ENCODE measurements at places on chromosomes 4 and X.

DNA sequence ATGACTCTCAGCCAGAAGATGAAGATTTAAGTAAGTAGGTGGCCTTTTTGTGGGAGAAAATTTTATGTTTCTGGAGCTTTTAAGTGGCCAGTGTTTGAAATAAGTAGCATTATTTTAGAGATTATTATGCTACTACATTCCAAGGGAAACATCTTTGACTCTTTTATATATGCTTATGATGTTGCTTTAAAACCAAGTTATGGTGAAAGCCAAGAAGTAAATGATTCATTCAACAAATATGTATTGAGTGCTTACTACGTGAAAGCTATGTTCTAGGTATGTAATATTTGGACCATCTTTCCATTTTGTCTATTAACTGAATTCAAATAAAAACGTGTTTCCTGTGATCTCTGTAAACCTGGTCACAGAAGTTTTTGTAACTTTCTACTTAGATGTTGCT lies 58.3 kb downstream of the ZFX start:
- no peak for DNase-seq

DNA sequence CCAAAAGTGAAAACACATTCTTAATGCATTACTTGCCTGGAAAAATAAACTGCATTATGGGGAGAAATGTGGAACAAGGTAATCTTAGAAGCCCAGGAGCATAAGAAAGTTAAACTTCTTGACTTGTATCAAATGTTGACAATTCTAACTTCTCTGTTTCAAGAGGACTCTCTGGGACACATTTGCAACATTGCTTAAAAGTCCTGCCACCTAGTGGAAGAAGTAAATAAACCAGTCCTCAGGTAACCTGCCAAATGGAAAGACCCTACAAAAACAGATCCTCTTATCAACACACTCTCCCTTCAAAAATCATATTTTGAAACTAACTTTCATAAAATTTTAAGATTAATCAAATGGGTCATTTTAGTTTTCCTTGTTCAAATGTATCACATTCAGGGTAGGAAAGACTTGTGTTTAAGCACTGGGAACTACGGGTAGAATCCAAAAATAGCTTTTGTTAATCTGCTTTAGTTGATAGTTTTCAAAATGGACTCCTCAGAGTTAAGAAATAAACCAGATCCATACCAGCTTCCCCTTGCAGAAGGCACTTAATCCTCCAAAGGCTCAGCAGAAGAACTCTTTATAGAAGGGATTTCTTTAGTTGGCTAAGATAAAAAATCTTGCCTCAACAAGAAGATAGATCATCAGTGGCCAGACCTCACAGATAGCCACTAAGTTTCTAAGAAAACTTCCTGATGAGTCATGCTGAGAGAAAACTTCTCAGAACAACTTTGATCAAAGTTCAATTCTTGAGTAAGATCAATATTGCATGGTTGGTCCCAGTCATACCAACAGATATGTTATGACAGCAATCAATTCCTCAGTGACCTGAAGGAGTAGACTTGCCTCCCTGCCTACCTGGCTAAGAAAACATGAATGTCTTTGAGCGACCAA lies 141.7 kb downstream of the HHIP start:
- no peak for DNase-seq

GRCh38 chr4:37645736-37646135 lies 40.4 kb downstream of the RELL1 start:
- DNase-seq: no peak

- no peak for DNase-seq
Observed at GRCh38 chrX:104282166-104282725, 27.5 kb upstream of the ESX1 start.

DNA sequence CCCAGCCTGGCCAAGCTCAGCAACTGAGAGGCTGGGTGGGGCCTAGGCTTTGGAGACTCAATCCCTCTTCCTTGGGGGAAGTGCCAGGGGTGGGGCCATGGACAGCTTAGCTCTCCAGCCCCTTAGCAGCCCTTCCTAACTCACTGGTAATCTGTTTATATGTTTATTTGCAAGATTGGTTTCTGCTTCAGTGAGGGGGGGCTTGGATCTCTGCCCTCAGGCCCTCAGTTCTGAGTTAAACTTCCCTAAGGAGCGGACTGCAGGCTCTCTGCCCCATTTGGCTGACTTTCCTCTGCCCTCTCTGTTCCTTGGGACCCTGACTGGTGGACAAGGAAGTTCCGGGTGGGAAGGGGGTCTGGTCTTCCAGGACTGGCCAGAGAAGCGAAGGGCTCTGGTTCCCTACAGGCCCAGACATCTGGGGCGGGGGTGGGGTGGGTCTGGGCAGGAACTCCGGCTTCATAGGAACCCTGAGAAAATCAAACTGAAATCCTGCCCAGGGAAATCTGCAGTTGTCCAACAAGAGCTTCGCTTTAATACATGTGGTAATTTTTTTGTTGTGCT lies 51.4 kb downstream of the NALF2 start:
- no peak for DNase-seq

- DNase-seq: no peak
Observed at GRCh38 chr4:133186845-133187244, 37.8 kb downstream of the PCDH10 start.

- no peak for DNase-seq
Observed at GRCh38 chr4:20944451-20944850, 244.2 kb downstream of the PACRGL start.

DNA sequence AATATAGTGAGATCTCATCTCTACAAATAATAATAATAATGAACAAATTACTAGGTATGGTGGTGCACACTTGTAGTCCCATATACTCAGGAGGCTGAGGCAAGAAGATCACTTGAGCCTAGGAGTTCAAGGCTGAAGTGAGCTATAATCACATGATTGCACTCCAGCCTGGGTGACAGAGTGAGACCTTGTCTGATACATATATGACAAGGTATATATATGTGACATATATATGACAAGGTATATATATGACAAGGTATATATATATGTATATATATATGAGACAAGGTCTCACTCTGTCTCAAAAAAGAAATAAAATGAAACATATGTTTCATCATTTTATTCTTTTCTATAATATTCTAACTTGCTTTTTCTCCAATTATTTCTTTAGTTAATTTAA lies 278.1 kb upstream of the TET2 start:
- DNase-seq: no peak

DNA sequence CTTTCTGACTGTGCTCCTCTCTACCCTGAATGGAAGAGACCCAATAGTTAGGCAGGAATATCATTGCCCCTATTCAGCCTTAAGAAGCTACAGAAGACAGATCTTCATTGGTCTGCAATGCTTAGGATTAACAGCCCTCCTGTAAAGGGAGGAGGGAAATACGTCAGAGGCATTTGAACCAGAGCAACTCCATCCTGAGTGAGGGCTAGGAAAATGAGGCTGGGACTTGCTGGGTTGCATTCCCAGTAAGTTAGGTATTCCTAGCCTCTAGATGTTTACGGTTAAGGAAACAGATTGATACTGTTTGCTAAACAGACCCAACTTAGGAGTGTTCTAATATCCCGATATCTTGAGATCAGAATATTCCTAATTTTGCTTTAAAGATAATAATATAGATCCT lies 63.5 kb downstream of the PCDH18 start:
- no peak for DNase-seq

DNA sequence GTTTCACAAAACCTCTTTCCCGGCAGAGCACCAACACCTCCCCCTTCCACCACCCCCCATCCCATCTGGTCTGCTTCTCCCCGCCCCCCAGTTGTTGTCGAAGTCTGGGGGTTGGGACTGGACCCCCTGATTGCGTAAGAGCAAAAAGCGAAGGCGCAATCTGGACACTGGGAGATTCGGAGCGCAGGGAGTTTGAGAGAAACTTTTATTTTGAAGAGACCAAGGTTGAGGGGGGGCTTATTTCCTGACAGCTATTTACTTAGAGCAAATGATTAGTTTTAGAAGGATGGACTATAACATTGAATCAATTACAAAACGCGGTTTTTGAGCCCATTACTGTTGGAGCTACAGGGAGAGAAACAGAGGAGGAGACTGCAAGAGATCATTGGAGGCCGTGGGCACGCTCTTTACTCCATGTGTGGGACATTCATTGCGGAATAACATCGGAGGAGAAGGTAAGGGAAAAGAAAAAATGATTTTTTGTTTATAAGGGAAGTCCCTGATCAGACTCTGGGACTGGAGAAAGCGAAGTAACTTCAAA lies at the start of gene PDGFRA:
Gene PDGFRA (plus strand): TSS at position 333 of the 541 bp plus-strand sequence. CDS start 29,476 bp downstream, outside the sequence.
- DNase-seq: no peak

- no peak for DNase-seq
Observed at GRCh38 chr4:23728393-23728792, 161.5 kb downstream of the PPARGC1A start.

DNA sequence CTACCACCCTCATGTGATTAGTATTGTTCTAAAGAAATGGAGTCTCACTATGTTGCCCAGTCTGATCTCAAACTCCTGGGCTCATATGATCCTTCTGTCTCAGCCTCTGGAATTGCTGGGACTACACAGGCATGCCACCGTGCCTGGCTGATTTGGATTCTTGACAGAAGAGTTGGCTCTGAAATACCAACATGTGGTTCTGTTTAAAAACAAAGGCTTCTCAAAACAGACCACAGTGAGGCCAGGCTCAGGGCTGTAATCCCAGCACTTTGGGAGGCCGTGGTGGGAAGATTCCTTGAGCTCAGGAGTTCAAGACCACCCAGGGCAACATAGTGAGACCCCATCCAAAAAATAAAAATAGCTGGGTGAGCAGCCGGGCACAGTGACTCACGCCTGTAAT lies 126.7 kb downstream of the DHRSX start:
- no peak for DNase-seq

DNA sequence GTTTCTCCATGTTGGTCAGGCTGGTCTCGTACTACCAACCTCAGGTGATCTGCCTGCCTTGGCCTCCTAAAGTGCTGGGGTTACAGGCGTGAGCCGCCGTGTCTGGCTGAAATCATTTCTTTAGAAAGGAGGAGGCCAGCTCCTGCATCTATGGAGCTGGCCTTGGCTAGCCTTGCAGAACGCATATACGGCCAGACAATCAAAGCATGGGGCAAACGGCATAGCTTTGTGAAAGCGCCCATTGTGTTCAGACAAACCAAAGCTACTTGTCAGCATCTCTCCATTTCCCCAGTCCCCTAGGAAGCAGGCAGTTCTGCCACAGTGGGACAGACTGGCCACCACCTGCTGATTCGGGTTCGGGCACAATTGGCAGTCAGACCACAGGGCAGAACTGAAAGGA lies 48.9 kb upstream of the IQSEC2 start:
- DNase-seq: no peak

DNA sequence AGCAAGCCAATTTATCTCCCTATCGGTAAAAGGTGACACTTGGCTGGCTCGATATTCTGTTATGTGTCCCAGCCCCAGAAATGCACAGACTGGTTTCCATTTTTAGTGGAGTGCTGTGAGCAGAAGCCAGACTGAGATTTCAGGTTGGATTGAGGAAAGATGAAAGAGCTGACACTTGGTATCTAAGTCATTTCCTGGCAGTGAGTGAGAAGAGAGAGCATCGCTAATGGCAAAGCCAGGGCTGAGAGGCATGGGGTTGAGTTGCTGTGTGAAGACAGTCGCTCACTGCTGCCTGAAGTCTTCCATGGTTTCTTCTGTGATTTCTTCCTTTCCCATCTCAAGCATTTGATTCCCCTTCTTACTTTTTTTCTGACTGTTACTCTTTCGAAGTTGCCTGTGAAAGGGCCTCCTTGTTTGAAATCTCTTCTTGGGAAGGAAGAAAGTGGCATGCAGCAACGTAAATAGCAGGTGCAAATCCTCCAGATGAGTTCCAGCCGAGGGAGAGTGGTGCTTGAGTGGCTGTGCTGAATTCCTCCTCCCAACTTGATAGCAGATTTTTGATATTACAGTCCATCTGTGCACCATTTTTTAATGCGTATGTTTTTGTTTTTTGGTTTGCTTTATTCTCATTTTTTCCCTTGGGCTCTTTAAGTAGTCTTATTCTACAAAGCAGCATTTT lies 109.2 kb upstream of the LIMCH1 start:
- no peak for DNase-seq

DNA sequence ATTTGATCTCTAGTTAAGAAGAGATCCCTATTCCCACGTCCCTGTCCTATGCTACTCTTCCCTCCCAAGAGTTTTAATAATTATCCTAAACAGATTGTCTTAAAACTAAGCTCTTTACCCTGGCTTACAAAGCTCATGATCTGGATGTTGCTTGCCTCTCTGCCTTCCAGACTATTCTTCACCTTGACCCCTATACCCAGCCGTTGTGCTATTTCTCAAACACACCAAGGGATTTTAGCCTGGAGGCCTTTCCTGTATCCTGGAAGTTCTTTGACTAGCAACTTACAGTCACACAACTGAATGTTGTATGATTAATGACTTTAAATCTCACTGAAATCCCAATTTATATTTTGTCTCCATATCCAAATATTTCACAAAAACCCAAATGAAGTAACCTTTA lies 314.9 kb downstream of the ADGRL3 start:
- DNase-seq: no peak

DNA sequence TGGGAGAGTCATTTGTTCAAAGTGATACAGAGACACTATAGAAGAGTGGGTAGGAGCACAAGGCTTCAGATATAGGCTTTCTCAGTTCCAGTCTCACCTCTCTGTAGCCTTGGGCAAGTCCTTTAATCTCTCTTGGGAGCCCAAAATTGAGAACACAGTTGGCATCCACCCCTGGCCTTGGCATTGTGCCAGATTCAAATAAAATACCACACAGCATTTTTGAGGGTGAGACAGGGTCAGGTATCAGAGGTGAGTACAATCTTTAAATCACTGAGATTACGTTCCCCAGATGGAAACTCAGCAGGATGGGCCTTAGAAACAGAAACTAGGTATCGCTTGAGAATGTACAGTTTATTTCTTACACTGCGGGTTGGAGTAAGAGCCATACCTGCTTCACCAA lies 25.2 kb upstream of the SMIM10L2A start:
- DNase-seq: no peak

DNA sequence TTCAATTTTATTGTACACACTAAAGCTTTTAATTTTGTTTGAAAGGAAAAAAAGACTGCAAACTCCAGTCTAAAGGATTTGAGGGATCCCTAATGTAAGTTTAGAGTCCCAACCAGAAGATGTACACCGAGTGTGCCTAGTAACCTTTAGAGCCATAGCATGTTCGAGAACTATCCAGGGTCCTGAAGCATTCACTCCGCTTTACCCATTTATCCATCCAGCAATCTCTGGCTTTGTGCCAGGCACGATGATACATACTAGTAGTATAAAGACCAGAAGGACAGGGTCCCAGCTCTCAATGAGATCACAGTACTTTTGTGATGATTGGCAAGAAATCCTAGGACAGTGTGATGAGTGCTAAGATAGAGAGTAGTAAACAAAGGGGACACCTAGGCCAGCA lies 168.7 kb downstream of the STK32B start:
- DNase-seq: no peak

- DNase-seq: no peak
Observed at GRCh38 chr4:169604131-169604900, 8.1 kb downstream of the NEK1 start.

DNA sequence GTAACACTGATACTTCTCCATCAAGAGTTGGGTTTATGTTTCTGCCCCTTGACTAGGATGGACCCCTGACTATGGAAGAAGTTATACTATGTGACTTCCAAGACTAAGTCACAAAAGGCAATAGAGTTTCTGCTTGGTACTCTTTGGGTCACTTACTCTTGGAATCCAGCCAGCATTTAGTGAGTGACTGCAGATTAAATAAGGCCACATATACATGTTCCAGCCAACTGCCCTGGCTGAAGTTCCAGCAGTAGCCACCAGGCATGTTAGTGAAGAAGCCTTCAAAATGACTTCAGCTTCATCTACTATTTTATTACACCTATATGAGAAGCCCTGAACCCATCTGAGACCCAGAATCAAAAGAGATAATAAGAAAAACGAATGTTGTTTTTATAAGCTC lies 524.0 kb downstream of the DMD start:
- no peak for DNase-seq

All from stimulated activated CD4-positive, alpha-beta T cell treated with anti-CD3 and anti-CD28 coated beads, Interleukin-2, amount 100 ng/mL, for 24 hours (primary cell).